ENCODE measurements at places on chromosomes 6 and 20. TPM values are rescaled to one million over a fixed set of nuclear protein-coding genes. Genes with fewer than 3 reads are reported as not detected.

NRSN1 gene
- total RNA-seq = not detected

TOX2 gene
- 3.5 TPM for total RNA-seq

FAM83C gene
- total RNA-seq = not detected

CLVS2 gene
- under 0.01 TPM for total RNA-seq
